Smooth muscle cell of the pulmonary artery (primary cell): ENCODE measurements at places on chromosomes 13 and 19. TPM values are rescaled to one million over a fixed set of nuclear protein-coding genes. Genes with fewer than 3 reads are reported as not detected.

Gene SBK3
- 0.07 TPM in 2 replicates for total RNA-seq

Gene BRME1
- total RNA-seq = 0.65 and 0.99 TPM in 2 replicates

Gene SLC5A5
- not detected in 2 replicates for total RNA-seq

Gene ZNF729
- not detected in 2 replicates for total RNA-seq

Gene MYDGF
- total RNA-seq = 271 and 327 TPM in 2 replicates

Gene ZNF329
- 14.8 and 16.2 TPM in 2 replicates for total RNA-seq

Gene TMEM145
- not detected in 2 replicates for total RNA-seq

Gene MUC16
- not detected in 2 replicates for total RNA-seq

Gene ZNF132
- 10.6 and 11.7 TPM in 2 replicates for total RNA-seq

Gene GARRE1
- total RNA-seq = 16.2 and 20.1 TPM in 2 replicates

Gene UQCR11
- total RNA-seq = 51.2 and 62.7 TPM in 2 replicates

Gene C1QTNF9
- total RNA-seq = not detected in 2 replicates

Gene PBX4
- 0.10 and 0.26 TPM in 2 replicates for total RNA-seq

Gene SHISA7
- total RNA-seq = not detected in 2 replicates

Gene TMEM143
- total RNA-seq = 5.2 and 7.3 TPM in 2 replicates

Gene CALR3
- not detected in 2 replicates for total RNA-seq

Gene LYPD3
- total RNA-seq = not detected in 2 replicates

Gene TPM4
- 1,063 and 1,104 TPM in 2 replicates for total RNA-seq

Gene DNAAF3
- 0.07 and 0.10 TPM in 2 replicates for total RNA-seq

Gene OR4F17
- total RNA-seq = not detected in 2 replicates
